Foreskin keratinocyte (primary cell): ENCODE measurements at places on chromosomes 6 and 20.
A peak's percentile ranks its signal among the peaks of the same experiment; 100 is the strongest.

DNA sequence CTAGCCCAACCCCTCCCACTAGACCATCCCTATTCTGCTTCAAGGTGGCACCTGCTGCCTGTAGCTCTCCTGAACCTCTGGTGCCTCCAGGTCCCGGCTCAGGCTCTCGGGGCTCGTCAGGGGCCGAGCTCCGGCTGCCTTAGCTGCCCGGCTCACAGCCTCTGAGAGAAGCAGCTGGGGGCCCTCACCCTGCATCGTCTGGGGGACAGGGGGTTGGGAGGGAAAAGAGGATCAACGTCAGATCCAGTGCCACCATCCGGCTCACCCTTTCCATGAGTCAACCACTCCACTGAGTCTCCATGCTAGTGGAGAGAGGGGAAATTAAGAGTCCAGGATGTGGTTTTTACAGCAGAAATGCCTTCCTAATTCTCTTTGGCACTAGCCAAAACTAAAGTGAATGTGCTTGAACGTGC lies 13.0 kb downstream of the BAG6 start:
- peak; percentile 7 for DNase-seq

GRCh38 chr6:132907231-132907630 lies 92.9 kb downstream of the RPS12 start:
- DNase-seq: no peak

- no peak for DNase-seq
Observed at GRCh38 chr20:9141921-9142320, 73.0 kb downstream of the PLCB4 start.

GRCh38 chr20:60454491-60454890 lies 496.3 kb downstream of the CDH26 start:
- no peak for DNase-seq

DNA sequence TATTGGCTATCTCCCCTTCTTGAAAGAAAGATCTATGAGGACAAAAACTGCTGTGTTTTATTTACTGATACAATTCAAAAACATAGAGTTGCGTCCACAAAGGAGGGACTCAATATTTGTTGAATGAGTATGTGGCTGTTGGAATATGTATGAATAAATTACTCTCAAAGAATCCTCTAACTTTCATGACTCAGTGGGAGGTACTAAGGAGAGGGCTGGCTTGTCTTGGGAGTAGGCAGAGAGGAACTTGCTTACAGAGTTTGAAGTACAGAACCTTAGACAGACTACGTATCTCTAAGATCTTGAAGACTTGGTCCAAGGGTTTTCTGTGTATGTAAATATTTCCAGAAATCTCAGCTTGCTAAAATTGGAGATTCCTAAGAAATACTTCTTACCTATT lies 504.0 kb upstream of the PTCHD4 start:
- DNase-seq: peak; percentile 22

- DNase-seq: no peak
Observed at GRCh38 chr20:38342713-38343310, 3.5 kb upstream of the LBP start.

DNA sequence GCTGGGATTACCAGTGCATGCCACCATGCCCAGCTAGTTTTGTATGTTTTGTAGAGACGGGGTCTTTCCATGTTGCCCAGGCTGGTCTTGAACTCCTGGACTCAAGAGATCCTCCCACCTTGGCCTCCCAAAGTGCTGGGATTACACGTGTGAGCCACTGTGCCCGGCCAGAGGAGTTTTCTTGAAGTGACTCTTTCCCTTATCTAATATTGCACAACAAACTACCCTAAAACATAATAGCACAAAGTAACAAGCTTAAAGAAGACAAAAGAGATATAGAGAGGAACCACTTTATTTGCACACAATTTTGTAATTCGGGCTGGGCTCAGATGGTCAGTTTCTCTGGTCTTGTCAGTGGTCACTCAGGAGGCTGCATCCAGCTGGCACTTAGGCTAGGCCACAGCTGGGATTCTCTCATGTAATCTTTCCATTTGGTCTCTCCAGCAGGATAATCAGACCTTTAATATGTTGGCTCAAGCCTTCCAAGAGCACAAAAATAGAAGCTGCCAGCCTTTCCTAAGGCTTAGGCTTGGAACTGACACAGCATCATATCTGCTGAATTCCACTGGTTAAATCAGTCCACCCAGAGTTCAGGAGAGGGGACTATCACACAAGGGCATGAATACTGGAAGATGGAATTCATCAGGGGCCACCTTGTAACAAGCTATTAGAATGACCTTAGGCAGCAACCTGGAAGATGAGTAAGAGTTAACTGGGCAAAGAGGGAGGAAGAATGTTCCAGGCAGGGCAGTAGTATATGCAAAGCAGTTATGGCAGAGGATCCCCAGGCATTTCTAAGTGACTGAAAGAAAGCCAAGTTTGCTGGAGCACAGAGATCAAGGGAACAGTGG lies 56.7 kb upstream of the PNRC1 start:
- DNase-seq: no peak

GRCh38 chr20:53032478-53032932 lies 60.3 kb downstream of the TSHZ2 start:
- DNase-seq: peak; percentile 34

GRCh38 chr6:89932245-89932802 lies 38.1 kb downstream of the GJA10 start:
- DNase-seq: no peak

GRCh38 chr6:123745895-123746294 lies 57.8 kb upstream of the NKAIN2 start:
- DNase-seq: peak; percentile 18
